ENCODE measurements at places on chromosomes 7 and 10.
A peak's percentile ranks its signal among the peaks of the same experiment; 100 is the strongest.

DNA sequence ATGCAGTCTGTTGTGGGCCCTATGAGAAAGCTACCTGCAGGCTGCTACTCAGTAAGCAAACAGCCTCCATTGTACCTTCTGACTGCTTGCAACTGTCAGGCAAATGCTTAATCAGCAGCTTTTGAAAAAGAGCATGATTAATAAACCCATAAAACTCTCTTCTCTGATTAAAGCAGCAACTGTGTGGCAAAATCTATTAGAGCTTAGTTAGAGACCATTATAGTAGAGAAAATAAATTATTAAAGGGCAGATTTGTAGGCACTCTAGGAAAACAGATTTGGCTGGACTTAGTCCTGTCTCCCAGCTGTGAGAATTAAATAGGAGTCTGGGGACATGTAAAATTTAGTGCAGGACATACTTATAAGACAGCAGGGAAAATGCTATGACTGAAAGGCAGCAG lies 132.5 kb upstream of the WNT16 start:
- no peak for DNase-seq

DNA sequence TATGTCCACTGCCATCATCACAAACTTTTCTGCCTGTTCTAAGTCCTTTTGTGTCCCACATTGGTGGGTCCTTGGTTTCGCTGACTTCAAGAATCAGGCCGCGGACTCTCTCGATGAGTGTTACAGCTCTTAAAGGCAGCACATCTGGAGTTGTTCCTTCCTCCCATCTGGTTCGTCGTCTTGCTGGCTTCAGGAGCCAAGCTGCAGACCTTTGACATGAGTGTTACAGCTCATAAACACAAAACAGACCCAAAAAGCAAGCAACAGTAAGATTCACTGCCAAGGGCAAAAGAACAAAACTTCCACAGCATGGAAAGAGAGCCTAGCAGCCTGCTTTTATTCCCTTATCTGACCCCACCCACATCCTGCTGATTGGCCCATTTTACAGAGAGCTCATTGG lies 30.2 kb downstream of the ASNS start:
- DNase-seq, result no peak

DNA sequence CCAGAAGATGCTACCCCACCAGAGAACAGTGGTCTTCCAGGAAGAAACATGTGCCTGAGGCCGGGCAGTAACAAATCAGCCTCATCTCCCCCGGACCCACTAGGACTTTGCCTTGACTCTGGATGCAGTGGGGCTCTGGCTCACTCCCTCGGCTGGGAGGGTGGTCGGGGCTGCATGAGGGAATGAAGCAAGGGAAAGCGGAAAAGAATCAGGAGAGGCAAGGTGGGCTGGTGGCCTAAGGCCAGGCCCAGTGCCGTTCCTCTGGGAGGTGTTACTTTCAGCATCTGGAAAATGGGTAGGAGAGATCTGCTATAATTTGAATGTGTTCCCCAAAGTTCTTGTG lies 51.8 kb downstream of the CLEC2L start:
- no peak for DNase-seq

DNA sequence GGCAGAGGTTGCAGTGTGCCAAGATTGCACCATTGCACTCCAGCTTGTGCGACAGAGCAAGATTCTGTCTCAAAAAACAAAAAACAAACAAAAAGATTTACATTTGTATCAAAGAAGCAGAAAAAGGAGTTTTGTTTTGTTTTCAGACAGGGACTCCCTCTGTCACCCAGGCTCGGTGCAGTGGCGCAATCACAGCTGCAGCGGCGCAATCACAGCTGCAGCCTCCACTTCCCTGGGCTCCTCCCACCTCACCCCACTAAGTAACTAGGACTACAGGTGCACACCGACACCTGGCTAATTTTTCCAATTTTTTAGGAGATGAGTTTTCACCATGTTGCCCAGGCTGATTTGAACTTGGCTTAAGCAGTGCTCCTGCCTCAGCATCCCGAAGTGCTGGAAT lies 1.8 kb downstream of the ARMC10 start:
- no peak for DNase-seq

- DNase-seq, result no peak
Observed at GRCh38 chr10:124332426-124332825, 86.3 kb downstream of the OAT start.

- DNase-seq, result no peak
Observed at GRCh38 chr10:122164815-122165483, 106.1 kb upstream of the BTBD16 start.

- no peak for DNase-seq
Observed at GRCh38 chr10:25682203-25682851, 251.7 kb upstream of the MYO3A start.

DNA sequence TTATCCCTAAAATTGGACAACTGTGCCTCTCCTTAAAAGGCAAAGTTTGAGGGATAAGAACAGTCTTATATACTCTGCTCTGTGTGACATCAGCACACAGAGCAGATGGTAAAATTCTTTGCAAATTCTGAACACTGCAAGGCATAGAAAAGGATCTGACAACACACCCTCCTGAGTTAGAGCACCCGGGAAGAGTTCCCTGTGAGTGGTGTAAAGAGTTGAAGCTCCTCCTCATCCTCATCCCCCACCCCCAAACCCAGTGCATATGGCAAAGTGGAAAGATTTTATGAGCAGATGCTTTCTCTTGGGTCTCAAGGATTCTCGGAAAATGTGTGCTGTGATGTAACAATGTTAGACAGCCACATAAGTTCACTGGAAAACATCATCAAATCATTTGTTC lies 40.0 kb upstream of the DGKI start:
- peak; percentile 55 for DNase-seq

- DNase-seq, result no peak
Observed at GRCh38 chr10:1464881-1465417, 272.4 kb downstream of the ADARB2 start.

- no peak for DNase-seq
Observed at GRCh38 chr7:41431671-41432070, 271.2 kb downstream of the INHBA start.

- DNase-seq, result no peak
Observed at GRCh38 chr10:102451105-102451969, at the start of gene C10orf95. Gene C10orf95 (minus strand): TSS chr10:102451543. CDS start chr10:102451093, 450 bp downstream.

DNA sequence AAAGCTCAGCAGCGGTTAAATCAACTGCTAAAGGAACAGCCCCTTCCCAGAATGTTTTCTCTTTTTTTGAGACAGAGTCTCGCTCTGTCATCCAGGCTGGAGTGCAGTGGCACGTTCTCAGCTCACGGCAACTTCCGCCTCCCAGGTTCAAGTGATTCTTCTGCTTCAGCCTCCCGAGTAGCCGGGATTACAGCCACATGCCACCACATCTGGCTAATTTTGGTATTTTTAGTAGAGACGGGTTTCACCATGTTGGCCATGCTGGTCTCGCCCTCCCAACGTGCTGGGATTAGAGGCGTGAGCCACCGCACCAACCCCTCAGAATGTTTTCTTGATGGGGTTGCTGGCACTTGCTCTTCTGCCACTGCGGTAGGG lies 59.8 kb upstream of the IL6 start:
- no peak for DNase-seq

All from IMR-90 (cell line).